NCI-H2081 (cell line): ENCODE measurements at places on chromosomes 11 and 22.

DNA sequence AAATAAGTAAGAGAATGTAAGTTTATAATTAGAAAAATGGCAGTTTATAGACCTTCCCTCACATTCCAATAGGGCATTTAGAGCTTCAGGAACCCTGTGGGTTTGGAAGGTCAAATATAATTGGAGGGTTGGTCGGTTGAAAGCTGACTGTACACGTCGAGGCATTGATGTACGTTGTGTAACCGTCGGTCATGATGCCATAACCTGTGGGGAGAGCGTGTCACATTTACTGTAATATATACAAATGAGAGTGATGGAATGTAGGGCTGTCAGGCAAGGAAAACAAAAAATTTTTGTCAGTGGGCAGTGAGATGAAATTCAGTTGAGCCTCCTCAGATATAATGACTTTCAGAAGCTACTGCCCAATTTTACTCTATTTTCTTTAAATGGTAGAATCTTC lies 88.5 kb downstream of the ARL14EP start:
- no peak for DNase-seq

GRCh38 chr11:32034680-32035079 lies 56.2 kb upstream of the RCN1 start:
- no peak for DNase-seq

DNA sequence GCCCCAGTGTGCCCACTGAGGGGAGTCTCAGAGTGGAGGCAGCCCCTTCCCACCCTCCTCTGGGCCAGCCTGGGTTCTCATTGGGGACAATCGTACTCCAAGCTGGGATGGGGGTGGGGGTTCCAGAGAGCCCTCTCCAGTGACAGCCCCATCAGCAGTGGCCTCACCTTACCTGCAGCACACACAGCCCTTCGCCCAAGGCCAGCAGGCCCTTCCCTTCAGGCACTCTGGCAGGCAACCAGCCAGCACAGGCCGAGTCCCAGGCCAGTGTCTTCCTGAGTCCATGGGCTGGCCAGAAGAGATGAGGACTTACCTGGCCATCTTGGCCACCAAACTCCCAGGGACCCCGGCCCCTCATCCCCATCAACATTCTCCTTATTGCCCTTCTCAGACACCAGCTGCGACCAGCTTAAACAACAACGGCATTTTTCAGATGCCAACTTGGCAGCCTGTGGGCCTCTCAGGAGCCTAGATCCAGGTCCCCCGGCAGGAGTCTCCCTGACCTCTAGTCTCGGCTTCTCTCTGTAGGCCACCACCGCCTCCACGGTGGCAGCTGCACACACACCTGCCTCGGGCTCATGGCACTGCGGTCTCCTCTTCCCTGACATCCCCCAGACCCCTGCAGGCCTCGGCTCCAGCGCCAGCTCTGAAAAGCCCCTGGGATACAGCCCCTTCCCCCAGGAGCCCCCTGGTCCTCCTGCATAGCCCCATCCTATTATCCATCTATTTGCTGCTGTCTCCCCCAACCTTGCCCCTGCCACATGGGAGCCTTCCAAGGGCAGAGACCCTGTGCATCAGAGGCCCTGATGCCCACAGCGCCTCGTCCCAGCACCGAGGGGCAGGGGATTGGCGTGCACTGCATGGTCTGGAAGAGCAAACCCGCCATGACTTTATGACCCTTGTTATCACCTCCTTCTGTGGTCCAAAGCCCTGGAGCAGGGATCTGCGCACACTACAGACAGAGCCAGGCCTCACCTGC lies 111.2 kb upstream of the FGF3 start:
- no peak for DNase-seq

DNA sequence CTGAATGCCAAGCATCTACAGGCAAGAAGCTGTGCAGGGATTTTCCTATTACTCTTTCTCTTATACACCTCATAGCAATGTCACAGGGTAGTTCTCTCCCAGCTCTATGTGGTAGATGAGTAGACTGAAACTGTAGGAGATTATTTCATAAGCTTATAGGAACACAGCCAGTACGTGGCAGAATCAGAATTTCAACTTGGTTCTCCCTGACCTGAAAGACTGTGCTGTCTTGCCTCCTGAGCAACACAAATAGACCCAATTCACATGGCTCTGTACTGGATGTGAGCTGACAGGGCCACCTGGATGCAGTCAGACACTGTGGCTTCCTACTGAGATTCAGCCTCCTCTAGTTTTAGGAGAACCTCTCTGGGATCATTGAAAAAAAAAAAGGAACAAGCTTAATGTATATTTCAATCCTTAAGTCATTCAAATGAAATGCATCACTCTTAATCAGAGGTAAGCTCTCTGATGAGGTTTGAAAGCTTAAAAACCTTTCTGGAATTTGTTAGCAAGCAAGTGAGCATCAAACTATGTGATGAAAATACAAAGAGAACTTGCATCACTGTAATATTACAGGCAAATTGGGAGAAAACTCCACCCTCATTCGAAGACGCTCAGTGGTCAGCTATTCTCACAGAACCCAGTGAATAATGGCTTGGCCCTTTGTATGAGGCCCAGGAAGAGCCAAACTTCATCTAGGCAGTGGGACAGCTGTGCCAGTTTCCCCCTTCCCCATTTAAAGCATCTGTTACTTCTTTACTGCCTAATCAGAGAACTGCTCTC lies 1039.3 kb downstream of the NTM start:
- DNase-seq = no peak

DNA sequence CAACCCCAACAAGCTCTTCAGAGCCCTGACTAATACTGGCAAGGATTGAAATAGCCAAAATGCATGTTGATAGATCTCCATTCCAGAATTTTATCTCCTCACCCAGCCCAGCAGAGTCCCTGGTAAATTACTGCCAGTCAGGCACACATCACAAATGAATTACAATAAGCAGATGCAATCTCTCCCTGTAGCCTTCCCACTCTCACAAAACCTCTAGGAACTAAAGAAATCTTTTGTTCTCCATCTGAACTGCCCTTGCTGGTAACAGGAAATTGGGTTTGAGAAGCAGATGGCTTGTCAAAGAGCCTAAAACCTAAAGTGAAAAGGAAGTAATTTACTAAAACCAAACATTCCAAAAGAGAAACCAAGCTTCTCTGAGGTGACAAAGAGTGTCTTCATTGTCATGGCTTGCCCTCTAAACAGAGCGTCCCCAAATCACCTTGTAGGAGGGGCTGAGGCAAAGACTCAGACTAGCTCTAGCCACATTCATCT lies 59.5 kb downstream of the FAM168A start:
- no peak for DNase-seq

GRCh38 chr11:27353593-27354358 lies 9.2 kb downstream of the CCDC34 start:
- DNase-seq = no peak

DNA sequence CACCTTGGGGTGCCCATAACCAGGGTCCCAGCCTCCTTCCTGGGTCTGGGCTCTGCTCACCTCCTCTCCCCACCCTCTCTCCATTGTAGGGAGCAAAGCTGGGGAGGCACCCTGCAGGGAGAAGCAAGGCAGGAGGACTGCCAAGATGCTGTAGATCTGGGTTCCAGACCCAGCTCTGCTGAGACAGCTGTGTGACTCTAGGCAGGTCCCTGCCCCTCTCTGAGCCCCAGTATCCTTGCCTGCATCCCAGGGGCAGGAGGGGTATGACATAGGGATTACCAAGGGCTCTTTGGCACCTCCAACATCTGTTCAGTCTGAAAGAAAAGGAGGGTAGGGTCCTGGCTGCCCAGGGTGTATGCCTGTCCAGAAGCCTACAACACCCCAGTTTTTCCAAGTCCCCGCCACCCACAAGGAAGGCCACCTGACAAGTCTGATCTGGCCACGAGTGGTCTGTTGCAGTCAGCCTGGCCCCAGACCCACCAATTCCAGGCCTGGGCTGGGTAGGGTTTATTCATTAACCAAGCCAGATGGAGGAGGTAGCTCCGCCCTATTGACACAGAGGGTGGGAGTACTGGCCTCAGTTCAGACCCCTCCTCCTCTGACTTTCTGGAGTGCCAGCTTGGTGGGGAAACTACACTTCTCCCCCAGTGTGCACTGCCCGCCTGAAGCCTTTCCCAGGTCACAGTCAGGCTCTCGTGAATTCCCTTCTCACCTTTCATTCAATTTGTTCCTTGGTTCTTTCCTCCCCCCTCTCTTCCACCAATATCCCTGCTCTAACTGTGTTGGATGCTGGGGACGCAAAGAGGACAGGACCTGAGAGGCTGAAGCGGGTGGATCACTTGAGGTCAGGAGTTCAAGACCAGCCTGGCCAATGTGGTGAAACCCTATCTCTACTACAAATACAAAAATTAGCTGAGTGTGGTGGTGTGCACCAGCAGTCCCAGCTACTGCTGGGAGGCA lies 15.0 kb downstream of the STARD10 start:
- no peak for DNase-seq

GRCh38 chr22:28574159-28574788 lies 105.4 kb downstream of the TTC28 start:
- DNase-seq = no peak

DNA sequence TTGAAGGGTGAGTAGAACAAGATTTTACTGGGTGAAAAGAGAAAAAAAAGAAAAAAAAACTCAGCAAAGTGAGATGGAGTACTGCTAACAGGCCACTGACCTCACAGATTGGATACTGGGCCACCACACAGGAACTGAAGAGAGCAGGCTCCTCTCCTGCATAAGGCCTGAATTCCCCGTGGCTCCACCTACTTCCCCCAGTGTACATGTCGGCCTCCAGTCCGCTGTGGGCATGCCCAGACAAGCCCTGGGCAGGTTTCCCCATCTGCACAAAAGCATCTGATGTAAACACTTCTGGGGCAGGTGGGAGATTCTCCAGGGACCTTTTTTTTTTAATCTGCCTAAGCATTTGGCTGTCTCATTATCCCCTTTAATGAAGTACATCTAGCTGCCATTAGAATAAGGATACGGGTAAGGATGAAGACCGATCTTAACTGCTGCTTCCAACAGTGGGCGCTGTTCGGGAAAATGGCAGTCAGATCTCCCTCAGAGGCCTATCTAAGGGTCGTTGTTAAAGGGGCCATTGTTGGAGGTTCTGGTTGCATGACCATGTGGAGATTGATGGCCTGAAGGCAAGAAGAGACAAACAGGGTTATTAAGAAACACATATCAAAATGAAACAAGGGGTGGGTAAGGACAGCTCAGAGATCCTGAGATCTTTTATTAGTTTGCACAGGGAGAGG lies 48.5 kb downstream of the MS4A13 start:
- no peak for DNase-seq

GRCh38 chr11:119585043-119585781 lies 143.8 kb downstream of the NECTIN1 start:
- DNase-seq = peak; percentile 32

- peak; percentile 8 for DNase-seq
Measured at GRCh38 chr11:120034176-120034875, 103.6 kb downstream of the TRIM29 start.

- no peak for DNase-seq
Measured at GRCh38 chr11:84019571-84020194, 733.5 kb upstream of the CCDC90B start.

- no peak for DNase-seq
Measured at GRCh38 chr11:66015936-66016792, 4.4 kb downstream of the CST6 start.

GRCh38 chr11:11584937-11585336 lies 36.9 kb downstream of the GALNT18 start:
- no peak for DNase-seq

DNA sequence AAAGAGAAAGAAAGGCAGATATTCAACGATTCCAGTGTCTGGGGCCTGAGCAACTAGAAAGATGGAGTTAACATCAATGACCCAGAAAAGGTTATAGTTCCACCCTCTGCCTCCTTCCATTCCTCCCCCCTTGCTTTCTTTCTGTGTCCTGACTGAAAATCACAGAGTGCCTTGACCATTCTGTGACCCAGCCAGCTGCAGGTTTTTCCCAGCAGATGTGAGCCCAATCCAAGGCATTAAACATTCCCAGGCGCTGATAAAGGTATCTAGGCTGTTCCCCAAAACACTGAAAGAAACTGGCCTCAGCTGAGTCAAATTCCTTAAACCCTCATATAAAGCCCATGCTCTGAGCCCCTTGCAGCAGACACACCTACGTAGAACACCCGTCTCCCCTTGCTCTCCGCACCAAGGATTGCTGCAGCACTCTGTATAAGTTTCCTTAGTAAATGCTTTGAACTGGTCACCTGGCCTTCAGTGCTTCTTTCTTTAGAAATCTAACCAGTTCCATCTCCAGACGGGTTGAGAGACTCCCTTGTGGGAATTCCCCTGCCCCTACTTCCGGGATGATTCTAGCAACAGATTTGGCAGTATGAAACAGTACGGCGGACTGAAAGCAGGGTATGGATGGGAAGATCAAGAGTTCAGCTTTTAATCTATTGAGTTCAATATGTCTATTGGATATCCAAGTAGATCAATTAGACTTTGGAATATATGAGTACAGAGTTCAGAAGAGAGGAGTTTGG lies 48.8 kb upstream of the ZC3H12C start:
- DNase-seq = no peak

GRCh38 chr11:133819114-133819513 lies 26.2 kb downstream of the SPATA19 start:
- DNase-seq = no peak

DNA sequence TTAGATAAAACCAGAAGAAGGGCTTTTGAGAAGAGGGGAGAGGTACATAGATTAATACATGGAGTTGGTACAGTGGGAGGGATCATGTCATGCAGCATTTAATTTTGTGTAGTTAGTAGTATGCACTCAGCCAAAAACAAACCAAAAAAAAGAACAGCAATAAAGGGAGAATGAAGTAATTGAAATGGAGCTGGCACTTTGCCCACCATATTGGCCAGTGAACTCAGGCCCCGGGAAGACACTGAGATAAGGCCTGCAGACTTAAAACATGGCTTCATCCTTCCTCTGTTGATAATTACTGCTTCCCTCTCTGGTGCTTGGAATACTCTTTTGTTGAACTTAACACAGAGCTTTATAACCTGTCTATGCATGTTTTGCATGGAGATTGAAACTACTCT lies 3.1 kb downstream of the PANX1 start:
- DNase-seq = no peak

DNA sequence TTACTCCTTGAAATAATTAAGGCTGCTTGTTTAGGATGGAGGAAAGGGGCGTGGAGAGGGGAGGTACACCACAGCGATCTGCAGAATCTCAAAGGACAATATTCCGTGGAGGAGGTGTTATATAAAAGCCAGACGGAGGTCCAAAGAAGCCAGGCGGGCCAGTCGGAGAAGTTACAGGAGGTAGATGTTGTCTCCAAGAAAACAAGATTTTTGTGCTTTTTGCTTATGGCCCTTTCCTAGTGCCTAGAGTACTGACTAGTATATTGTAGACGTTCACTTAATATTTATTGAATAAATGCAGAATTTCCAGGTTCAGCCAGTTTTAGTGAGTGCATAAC lies 761 bp downstream of the ZDHHC13 start:
- no peak for DNase-seq

GRCh38 chr22:45688600-45689080 lies 17.0 kb downstream of the ATXN10 start:
- no peak for DNase-seq

DNA sequence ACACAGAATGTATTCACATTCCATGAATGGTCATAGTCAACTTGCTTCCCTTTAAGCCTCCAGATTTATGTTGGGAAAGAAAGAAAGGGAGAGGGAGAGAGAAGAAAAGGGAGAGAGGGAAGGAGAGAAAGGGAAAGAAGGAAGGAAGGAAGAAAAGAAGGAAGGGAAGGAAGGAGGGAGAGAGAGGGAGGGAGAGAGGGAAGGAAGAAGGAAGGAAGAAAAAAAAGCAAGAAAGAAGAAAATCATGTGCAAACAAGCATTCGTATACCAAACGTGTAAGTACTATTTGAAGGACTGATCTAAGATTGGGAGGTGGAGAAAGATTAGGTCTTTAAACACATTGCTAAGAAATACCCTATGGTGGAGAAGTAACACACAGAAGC lies 23.9 kb upstream of the ARHGAP20 start:
- no peak for DNase-seq
